ENCODE measurements at places on chromosomes 12 and 14.
A peak's percentile ranks its signal among the peaks of the same experiment; 100 is the strongest.

DNA sequence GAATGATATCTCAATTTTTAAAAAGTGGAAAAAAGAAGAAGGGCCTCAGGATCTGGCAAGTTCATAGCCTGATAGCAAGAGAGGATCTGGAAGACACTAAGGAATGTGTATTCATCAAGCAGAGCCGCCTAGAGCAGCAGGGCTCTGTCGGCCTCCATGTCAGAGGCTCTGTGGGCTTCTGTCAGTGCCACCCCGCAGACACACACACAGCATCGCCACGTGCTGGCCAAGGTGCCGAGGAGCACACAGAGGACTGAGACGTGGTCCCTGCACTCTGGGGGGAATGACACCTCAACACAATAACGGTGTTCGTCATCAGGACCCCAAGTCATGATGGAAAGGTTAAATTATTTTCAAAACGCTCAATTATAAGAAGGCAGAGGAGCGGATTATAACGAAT lies 21.3 kb upstream of the PRMT8 start:
- DNase-seq = no peak

GRCh38 chr14:32761381-32761968 lies 177.2 kb upstream of the NPAS3 start:
- DNase-seq = no peak

- DNase-seq = no peak
These were observed 11.1 kb downstream of the DICER1 start for GRCh38 chr14:95146079-95146771.

DNA sequence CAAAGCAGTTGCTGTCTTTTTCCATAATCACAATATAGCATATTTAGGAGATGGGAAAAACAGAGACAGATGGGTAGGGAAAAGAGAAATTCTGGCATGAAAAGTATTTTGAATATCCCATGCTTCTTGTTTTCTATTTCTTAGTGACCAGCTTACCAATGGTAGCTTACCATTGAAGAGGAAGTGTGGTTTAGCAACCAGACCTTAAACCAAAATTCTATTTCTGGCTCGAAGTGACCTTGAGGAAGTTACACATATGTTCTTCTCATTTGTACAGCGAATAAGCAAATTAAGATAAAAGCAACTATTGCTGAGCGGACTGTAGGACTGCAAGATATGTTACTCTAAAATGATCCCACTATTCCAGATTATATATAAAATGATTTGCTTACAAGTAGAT lies 82.9 kb downstream of the FGD4 start:
- no peak for DNase-seq

- DNase-seq = no peak
These were observed 452.6 kb downstream of the ZFP36L1 start for GRCh38 chr14:68340262-68340661.

GRCh38 chr12:54207539-54208294 lies 18.9 kb upstream of the SMUG1 start:
- peak; percentile 80 for DNase-seq

- DNase-seq = no peak
These were observed 117.8 kb downstream of the TTC7B start for GRCh38 chr14:90698379-90698869.

DNA sequence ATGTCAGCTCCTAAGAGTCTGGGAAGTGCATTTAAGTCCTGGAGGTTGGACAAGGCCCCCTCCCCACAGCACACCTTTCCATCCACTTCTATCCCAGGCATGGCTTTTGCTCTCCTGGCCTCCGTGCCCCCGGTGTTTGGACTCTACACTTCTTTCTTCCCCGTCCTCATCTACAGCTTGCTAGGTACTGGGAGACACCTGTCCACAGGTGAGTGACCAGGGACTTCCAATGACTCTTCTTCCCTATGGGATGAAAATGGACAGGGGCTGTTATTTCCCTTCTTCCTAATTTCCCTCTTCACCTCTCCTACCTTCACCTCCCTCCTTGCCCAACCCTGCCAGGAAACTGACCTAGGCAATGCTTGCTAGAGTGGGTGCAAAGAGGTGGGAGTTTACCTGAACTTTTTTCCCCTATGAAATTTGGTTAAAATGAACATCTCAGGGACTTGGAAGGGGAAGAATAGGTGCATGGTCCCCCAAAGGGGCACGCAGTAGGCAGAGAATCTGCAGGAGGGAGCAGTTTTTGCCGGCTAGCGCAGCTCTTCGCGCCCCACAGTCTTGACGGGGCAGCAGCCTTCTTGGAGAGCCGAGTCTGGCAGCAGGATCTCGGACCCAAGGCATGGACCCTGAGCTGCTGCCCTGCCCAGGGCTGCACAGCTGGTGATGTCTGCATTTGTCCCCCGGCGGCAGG lies 9.2 kb downstream of the ARHGEF25 start:
- no peak for DNase-seq

DNA sequence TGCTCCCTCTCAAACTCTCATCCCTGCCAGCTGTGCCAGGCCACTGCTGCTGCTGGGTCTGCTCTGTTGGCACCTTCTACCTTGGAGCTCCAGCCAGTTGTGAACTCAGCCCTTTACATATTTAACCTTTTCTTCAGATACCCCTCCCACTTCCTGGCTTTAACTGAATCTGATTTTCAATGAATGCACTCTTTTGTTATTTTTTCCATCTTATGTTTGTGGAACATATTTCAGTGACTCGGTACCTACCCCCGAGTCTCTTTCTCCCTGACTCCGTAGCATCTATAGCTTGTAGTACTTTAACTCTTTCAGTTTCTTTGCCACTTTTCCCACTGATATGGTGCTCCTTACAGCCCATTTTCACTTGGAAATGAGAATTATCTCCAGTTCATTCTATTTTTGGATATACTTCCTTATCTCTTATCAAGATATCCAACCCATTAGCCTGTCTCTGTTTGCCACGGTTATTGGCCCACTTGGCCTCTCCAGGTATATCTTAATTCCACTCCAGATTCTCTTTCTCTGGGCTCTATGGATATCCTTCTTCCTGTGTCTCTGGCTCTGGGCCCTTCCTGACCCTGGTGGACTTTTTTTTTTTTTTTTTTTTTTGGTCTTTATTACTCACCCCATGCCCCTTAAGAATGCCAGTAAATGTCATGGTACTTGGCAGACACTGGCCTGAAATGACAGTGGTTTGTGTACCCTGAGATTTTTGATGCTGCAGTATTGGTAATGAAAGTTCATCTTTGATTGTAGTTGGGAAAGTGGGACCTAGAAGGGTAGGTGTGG lies 62.7 kb downstream of the PELI2 start:
- no peak for DNase-seq

DNA sequence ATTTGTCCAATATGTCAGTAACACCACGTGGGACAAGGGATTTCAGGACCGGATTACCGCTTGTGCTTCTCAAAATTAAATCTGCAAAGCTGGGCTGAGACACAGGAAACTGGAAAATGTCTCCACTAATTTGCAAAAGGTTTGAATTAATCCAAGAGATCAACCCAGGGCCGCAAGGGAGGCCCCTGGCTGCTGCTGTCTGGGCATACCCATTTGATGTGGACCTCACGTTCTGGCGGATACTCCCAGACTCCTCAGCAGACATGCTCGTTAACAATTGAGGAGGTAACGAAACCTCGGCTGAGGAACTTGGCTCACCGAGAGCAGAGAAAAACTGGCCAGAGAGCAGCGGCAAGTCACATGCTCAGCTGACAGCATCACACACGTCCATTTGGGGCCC lies 180.6 kb downstream of the SLC15A4 start:
- no peak for DNase-seq

- DNase-seq = no peak
These were observed 10.2 kb downstream of the ARHGAP5 start for GRCh38 chr14:32087173-32087861.

All from liver (tissue), 10 donors.